ENCODE measurements at places on chromosomes 12 and 14.

GRCh38 chr12:27385766-27386564 lies 53.3 kb downstream of the BMAL2 start:
- no peak for DNase-seq

DNA sequence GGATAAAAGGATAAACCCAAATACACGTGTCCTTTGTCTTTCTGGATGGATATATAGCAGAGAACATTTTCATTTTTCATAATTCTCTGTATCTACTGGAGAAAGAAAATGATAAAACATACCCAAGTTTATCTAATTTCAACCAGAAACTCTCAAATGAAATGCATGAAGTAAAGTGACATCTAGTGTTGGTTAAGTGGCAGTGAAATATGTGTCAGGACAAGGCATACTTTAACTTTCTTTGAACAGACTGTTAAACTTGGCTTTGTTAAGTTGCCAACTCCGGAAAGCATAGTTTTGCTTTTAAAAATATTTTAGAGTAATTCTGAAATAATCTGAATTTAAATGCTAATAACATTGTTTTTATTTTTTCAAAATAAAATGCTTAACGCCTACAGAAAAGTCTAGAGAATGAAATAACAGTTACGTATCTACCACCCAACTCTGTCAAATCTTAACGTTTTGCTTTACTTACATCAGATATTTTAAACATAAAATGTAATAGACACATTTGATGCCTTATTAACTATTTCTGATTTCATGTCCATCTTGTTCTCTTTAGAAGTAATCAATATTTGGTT lies 25.2 kb upstream of the NTN4 start:
- DNase-seq, result no peak

- no peak for DNase-seq
Measured at GRCh38 chr14:87179936-87180335, 813.0 kb downstream of the GALC start.

DNA sequence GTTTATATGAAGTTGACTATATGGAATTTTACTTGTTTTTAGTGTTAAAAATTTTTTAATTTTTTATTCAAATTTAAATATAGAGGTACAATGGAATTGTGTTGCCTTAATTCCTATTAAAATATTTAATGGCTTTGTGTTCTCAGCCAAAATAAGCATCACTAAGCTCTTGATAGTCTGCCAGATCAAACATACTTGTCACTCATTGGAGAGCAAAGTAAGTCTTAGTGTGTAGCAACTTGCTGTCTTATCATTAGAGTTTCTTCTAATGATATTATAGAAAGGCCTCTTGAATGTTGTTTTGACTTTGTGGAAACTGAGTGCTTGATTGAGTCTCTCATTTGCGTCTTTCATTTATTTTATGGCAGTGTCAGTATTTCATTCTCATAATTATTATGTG lies 10.7 kb downstream of the SFSWAP start:
- no peak for DNase-seq

GRCh38 chr12:29744365-29744764 lies 39.4 kb downstream of the TMTC1 start:
- DNase-seq, result no peak

- DNase-seq, result peak; percentile 47
Measured at GRCh38 chr14:57533214-57533613, 39.6 kb upstream of the CCDC198 start.

- DNase-seq, result peak; percentile 70
Measured at GRCh38 chr12:55932551-55932910, 1.6 kb downstream of the DGKA start.

GRCh38 chr14:63465347-63465746 lies 77.8 kb downstream of the PPP2R5E start:
- no peak for DNase-seq

GRCh38 chr12:111764120-111764821 lies 2.5 kb upstream of the ALDH2 start:
- no peak for DNase-seq

DNA sequence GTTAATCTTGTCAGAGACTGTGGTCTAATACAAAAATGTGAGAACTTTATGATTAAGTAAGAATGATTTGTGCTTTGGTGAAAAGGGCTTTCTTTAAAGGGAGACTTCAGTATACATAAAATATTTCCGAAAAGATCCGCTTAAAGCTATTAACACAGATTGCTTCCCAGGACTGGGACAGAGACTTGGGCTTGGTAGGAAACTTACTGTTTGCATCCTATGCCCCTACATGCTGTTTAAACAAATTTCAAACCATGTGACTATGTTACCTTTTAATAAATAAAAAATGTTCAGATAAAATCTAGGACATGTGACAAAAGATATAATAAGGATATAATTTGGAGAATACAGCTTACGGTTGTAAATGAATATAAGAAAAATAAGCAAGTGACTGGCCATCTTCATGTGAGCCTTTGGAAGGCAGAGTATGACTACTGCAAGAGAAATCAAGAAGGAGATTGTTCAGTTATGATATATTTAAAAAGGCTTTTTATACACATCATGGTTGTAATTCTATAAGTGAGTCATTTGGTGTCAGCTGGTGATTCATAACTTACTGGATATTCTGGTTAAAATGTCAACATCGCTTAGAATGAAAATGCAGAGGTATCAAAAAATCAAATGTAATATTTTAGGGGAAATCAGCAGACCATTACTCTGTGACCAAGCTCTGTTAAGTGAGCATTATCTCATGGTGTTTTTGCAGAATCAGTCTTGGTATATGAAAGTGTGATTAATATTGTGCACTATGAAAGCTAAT lies 234.7 kb upstream of the E2F7 start:
- no peak for DNase-seq

DNA sequence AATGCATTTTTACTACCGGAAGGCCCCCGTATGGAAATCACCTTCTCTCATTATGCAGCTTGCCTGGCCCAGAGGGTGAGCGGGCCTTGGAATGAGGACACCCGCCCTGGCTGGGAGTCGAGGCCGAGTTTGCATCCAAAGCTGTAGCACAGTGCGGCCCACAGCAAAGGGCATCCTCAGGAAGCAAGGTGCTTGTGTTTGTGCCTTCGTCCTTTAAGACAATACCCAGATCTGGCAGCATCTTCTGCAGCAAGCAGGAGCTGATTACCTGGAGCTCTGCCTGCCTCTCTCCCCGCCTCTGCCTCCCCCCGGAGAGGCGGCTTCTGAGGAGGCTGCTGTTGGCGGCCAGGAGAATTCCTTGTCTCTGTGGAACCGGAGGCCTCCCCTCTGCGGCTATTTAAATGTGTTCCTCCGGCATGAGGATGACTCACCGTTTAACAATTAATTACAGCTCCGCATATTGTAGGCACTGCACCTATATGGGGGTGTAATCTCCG lies 145.3 kb downstream of the CACNA1C start:
- DNase-seq, result no peak

GRCh38 chr12:62128175-62128975 lies 131.8 kb upstream of the USP15 start:
- no peak for DNase-seq

DNA sequence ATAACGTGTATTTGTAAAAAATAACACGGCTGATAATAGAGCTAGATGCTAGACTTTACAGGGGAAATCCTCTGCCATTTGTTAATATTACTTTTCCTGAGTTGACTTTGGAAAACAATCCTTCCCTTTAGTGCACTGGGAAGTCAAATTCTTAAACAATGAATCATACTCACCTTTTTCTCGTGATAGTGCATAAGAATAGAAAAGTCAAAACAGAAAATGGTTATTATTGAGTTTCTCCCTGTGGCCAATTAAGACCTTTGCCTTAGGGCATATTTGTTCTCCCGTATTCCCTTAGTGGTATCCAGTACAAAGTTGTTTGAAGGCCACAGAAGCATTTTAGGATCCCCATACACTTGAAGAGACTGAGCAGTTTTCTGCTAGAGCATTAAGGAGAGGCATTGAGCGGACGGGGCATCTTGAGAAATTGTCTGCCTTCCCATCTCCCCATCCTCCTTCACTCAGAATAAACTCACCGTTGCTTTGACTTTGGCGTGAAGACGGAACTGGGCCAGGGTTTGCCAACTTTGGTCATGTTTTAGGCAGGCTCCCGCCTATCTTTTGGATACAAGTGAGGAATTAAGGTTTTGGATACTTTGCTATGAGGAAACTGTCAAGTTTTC lies 171.3 kb downstream of the TMTC2 start:
- no peak for DNase-seq

DNA sequence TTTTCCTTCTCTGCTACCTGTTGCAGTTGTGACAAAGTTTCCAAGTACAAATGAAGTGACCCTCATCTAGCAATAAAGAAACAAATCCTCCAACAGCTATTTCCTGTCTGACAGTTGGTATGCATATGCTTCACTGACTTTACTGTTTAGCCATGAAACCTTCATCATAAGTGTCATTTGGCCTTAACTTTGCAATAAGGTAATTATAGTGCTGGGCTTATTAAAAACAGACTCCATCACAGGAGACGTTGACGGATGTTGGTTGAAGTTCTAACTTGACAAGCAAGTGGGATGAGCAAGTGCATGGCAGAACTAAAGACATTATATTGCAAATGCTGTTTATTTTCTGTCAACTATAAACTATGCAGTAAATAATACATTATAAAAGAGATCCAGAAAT lies 425.2 kb downstream of the RPS29 start:
- DNase-seq, result no peak

GRCh38 chr14:74155749-74156148 lies 71.0 kb downstream of the LIN52 start:
- no peak for DNase-seq

GRCh38 chr12:21884936-21885335 lies 56.3 kb downstream of the ABCC9 start:
- no peak for DNase-seq

DNA sequence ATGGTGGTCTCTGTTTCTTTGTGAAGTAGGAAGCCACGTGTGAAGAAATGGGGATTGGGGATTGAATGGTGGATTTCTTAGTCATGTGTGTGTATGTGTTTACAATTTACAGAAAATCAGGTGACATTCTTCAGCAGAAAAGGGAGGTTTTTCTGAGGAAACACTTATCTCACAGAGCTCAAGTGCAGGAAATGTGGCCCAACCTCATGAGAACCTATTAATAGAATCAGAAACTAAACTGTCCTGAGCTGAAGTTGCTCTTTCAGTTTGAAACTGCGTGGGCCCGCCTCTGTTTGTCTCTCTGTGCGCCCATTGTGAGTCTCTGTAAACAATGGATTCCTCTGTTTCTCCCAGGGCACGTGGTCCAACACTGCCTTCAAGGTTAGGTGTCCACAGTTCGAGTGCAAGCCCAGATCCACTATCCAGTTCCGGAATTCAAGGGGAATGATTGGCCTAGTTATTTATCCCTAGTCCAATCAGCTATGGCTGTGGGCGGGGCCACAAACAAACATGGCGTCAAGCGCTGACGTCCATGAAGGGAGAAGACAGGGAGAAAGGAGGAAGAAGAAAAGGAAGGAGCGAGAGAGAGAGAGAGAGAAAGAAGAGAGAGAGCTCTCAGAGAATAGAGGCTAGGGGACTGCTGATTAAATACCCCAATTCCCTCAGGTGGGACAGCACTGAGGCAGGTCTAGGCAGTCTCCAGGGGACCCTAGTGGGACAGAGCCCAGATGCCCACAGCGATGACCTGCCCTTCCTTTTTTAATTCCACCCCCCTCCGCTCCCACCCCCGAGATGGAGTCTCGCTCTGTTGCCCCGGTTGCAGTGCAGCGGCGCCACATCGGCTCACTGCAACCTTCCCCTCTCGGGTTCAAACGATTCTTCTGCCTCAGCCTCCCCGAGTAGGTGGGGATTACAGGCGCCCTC lies 31.4 kb upstream of the C12orf76 start:
- peak; percentile 88 for DNase-seq

GRCh38 chr12:51635346-51635745 lies 44.3 kb downstream of the SCN8A start:
- no peak for DNase-seq

GRCh38 chr12:33614630-33615029 lies 175.0 kb upstream of the SYT10 start:
- DNase-seq, result no peak

DNA sequence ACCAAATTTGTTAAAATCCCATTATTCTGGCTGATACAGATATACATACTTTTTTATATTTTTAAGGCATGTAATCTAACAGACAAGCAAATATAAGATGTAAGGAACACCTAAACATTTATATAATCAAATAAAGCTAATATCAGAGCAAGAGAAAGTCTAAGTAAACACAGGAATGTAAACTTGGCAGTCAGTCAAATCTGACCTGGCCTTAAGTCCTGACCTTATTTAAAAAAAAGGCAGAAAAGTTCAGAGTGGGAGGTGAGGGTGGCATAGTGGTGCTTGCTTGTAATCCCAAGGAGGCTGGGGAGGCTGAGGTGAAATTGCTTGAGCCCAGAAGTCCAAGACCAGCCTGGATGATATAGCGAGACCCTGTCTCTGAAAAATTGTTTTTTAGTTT lies 152.6 kb downstream of the DERA start:
- no peak for DNase-seq

DNA sequence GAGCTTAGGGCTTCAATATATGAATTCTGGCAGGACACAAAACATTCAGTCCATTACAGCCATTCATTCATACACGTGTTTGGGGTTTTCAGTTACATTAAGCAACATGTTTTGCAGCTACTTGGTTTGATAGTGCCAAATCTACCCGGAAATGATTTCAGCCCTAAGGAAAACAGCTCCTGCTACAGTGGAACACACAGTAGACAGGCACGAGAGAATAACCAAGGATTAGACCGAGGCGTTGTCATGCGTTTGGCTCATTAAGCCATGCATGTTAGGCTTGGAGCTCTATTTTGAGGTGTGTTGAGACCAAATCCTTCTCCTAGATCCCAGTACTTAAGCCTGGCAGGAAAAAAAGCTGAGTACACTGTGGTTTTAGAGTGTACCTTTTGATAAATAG lies 177.4 kb downstream of the PRKCH start:
- no peak for DNase-seq

DNA sequence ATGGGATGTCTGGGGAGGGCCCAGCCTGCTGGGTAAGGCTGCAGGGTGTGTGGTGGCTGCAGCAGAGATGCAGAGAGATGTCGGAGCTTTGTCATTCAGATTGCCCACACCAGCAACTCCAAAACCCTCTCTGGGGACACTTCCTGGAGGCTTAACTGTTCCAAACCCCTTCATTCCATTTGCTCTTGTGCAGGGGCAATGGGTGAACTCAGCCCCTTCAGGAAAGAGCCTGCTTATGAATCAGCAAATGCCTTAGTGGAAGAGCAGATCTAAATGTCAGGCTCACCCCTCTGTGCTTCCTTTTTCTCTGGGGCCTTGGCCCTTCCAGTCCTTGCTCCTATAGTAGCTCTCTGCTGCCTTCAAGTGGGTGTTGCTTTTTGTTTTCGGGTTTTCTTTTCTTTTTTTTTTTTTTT lies 36.7 kb upstream of the GPATCH2L start:
- no peak for DNase-seq

- DNase-seq, result no peak
Measured at GRCh38 chr14:103066399-103066798, 9.1 kb upstream of the CDC42BPB start.

DNA sequence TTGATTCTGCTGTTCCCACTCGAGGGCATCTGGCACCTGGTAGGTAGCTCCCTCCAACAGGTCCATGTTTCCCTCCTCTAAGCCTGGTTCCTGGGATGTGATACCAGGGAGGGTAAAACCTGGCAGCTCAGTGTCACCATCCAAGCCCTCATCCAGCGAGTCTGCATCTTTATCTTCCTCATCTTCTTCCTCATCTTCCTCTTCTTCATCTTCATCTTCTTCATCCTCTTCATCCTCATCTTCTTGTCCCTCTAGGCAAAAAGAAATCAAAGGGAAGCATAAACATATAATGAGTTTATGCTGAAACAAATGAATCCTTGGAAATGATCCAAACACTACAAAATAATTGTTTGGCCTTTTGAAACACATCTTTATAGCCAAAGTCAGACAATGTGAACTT lies 55.3 kb downstream of the ARMH4 start:
- DNase-seq, result no peak

- DNase-seq, result no peak
Measured at GRCh38 chr12:85076688-85077430, 40.7 kb downstream of the LRRIQ1 start.
